AG08395 (cell line): ENCODE measurements at places on chromosomes 1 and 21.

- DNase-seq, result no peak
Observed at GRCh38 chr1:148318904-148319242, 164.2 kb downstream of the PPIAL4G start.

DNA sequence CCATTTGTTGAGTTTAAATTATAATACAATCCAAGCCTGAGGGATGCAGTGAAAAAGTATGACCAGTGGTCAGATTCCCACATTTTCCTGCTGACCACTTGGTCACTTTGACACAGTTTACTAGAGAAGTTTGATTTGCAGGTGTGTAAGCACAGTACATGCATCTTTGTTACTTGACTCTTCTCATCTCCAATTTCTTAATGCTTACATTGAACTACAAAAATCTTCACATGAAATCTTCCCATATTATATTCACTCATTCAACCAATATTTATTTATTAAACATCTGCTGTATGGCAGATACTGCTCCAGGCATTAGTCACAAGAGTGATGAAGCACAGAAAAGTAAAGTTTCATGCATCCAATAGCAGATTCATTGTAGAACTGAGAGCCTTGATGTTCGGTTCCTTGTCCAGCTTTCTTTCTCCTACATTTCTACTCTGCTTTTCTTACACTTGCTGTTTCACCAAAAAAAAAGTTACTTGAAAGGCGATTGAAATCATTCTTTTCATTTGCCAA is 211.7 kb downstream of the NFIA start:
- DNase-seq, result no peak

- no peak for DNase-seq
Observed at GRCh38 chr1:81600878-81601622, 199.7 kb upstream of the ADGRL2 start.

GRCh38 chr1:3879099-3879498 is 21.0 kb downstream of the C1orf174 start:
- DNase-seq, result no peak

GRCh38 chr1:50438945-50439344 is 15.7 kb upstream of the DMRTA2 start:
- no peak for DNase-seq

- no peak for DNase-seq
Observed at GRCh38 chr1:12057382-12057781, 5.7 kb upstream of the TNFRSF8 start.

DNA sequence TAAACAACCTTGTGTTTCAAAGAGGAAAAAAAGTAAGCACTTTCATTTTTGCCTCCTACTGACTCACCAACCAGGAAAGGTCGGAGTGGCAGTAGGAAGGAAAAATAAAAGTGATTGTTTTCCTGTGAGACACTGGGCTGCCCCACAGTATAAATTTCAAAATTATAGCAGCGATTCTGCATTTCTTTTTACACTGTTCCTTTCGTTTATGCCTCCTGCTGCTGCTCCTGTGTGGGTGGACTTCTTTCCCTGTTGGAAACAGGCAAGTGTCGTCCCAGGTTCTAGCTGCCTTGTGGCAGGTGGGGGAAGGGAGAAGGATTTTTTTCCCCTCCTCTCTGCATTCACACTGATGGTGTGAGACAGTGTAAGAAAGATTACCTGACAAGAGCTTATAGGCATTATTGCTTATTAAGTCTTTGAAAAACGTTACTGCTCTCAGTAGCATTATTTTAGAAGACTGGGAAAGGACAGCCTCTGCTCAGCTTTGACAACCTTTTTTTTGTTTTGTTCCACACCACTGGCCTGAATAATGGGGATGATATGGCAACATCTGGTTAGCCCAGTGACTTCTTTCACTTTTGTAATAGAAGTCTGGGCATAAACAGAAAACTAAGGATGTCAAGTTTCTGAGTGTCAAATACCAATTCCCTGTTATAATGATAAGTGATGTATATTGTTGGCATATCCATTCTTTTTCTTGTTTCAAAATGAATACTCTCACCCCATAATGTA is 77.9 kb downstream of the NEK7 start:
- DNase-seq, result no peak

DNA sequence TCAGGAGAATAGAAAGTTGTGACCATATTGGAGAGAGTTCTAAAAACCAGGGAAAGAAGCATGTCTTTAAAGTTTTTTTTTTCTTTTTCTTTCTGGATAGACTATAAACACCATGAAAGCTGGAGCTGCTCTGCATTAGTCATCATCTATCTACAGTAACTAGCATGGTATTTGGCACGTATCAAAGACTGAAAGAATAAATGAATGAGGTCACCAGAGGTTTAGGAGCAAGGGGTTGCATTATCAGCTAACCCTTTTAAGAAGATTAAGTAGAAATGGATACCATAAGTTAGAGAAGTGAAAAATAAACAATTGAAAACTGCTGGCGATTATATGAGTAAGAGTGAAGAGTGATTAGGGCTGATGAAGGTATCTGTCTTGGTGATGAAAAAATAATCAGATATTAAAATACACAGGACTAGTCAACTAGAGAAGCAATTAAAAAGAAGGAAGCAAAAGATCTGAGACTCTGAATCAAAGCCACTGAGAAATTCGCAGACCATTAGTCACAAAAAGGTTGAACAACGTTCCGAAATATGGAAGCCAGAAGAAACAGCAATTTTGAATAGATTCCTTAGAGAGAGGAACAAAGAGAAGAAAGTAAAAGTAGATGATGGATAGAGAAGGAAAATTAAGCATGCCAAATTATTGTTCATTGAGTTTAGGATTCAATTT is 536.4 kb downstream of the DPYD start:
- peak; percentile 51 for DNase-seq

DNA sequence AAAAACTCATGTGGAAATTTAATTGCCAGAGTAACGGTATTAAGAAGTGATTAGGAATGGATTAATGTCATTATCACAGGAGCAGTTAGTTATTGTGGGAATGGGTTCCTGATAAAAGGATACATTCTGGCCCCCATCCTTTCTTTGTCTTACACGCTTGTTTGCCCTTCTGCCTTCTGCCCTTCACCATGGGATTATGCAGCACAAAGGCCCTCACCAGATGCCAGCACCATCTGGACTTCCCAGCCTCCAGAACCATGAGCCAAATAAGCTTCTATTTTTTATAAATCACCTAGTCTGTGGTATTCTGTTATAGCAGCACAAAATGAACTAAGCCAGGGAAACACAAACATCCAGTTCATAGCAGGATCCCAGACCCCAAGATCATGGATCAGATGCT is 33.9 kb upstream of the POU2F1 start:
- no peak for DNase-seq

GRCh38 chr1:11985851-11986250 is 5.6 kb downstream of the MFN2 start:
- peak; percentile 19 for DNase-seq

DNA sequence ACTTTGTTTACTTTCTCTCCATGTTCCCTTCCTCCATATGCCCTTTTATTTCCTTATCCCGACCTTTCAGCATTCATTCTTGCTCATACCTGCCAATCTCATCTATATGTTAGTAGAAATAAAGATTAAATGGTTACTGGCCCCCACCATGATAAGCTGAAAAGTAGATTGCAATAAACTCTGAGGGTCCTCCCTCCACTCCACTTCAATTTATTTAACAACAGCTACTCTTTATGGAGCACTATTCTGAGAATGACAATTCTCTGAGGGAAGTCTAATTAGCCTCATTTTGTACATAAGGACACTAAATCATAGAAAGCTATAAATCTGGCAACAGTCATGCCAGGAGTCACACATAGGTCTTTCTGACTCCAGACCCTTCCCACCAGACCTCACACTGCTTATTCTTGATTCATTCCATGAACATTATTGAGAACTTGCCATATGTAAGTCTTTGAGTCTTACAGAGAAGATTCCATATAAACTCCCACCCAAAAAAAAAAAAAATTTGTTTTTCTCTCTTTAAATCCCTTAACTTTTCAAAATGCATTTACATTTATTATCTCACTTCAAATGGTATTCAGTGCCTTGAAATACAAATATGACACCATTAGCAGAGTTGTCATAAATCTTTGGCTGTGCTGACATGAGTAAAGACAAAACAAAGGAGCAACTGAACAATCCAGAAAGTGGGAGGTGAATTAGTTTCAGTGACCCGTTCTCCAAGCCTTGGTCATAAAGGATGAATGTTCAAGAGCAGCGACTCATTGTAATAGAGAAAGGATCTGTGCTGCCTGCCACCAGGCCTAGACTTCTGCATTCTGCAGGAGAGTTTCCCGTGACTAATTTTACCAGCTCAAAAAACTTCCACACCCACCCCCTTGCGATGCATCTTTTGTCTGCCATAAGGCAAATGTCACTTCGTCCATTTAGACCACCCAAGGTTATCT is 28.5 kb downstream of the PALMD start:
- DNase-seq, result peak; percentile 20

- DNase-seq, result no peak
Observed at GRCh38 chr1:90826834-90827233, 109.7 kb upstream of the BARHL2 start.

GRCh38 chr1:79376106-79376505 is 369.6 kb upstream of the ADGRL4 start:
- DNase-seq, result no peak

DNA sequence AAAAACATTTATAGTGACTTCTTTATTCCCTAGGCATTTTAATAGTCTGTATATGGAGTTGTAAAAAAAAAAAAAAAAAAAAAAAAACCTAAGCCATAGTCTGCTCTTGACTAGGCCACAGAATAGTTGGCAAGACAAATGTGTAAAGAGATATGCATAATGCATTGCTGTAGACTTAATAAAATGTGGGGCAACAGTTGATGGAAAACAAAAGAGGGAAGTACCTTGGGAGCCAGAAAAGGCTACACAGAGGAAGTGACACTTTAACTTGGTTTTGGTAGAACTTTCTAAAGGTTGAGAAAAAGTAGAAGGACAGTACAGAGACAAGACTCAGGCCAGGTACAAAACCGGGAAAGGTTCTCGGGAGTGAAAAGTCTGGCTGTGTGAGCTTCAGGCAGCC is 802.9 kb upstream of the ADAMTS5 start:
- no peak for DNase-seq

- no peak for DNase-seq
Observed at GRCh38 chr1:115705085-115705951, 63.2 kb downstream of the CASQ2 start.

DNA sequence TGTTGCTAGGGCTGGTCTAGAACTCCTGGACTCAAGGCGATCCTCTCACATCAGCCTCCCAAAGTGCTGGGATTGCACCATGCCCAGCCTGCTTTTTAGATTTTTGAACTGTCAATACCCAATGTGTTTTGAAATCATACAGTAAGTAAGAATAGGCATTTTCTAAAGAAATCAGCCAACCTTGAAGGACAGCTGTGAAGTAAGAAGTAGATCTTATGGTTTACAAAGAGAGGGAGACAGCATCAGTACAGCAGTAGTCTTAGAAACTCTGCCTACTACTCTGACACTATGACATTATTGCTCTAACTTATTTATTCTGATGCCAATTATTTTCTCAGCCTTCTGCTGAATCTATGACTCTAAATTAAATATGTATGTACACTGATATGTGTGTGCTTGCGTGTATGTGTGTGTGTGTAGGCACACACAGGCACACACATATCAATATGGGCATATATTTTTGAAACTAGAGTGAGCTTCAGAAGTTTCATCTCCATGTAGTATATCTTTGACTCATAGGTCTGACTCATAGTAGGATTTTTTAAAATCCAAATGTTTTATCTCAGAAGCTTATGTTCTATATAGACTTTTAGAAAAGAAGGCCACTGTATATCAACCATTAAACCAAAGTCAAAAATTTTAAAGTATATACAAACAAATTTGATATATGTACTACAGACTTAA is 140.4 kb downstream of the COL24A1 start:
- peak; percentile 3 for DNase-seq

DNA sequence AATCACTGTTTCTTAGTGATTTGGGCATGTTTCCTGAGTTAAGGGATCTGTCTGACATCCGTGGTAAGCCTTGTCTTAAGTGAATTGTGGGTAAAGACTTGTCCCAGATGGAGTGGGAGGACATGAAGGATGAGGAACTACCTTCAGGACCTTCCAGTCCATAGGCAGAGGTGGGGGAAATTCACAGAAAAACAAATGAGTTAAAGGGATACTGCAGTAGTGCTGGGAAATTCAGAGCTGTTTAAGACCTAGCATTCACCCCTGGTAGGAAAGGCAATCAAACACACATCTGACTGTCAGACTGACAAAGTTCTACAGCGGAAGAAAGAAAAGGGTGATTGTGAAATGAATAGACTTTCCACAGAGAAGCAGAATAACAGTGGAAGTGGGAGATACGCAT is 3.0 kb downstream of the GNAT2 start:
- DNase-seq, result no peak

DNA sequence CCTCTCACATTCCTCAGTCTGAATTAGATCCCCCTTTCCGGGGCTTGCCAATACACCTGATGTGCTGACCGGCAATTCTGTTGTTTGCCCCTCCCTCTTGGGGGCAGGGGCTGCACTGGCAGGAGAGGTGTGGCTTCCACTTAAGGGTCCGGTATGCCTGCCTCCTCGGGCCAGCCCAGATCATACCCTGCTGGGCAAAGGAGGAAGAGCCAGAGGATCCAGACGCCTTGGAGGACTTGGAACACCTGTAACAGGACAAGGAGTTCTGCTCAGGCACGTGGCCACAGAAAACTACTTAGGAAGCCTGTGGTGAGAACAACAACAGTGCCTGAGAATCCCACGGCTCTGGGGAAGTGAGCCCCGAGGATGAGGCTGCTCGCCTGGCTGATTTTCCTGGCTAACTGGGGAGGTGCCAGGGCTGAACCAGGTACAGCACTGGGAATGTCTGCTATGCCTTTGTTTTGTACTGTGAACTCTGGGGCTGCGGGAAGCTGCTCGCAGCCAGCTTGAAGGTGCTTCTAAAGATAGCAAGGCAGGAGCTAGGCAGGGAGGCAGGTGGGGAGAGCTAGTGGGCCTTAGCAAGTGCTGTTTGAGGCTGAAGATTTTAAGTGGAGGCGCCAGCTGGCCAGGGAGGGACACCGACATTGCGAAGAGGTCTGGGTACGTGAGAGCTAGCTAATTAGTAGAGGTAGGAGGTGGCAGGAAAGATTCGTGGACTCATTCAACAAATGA is at the start of gene SMPDL3B:
SMPDL3B (plus strand) TSS at position 183 of the 732 bp plus-strand sequence; CDS start at position 367, 184 bp downstream.
- DNase-seq, result no peak

- no peak for DNase-seq
Observed at GRCh38 chr1:147243228-147243685, 773 bp downstream of the CHD1L start.

GRCh38 chr1:226710501-226710900 is 28.6 kb downstream of the ITPKB start:
- no peak for DNase-seq
